ENCODE measurements at places on chromosomes 2 and 18. TPM values are rescaled to one million over a fixed set of nuclear protein-coding genes. Genes with fewer than 3 reads are reported as not detected.

GRCh38 chr2:31109633-31110192 lies 28.5 kb downstream of the GALNT14 start:
- no peak for DNase-seq

The CCDC178 gene
- polyA plus RNA-seq = 0.11 TPM

- DNase-seq = no peak
Measured at GRCh38 chr2:212683346-212684097, 144.9 kb upstream of the ERBB4 start.

The GALNT14 gene
- 9.1 TPM for polyA plus RNA-seq
